ENCODE measurements at places on chromosomes 13 and 19.
A peak's percentile ranks its signal among the peaks of the same experiment; 100 is the strongest.

GRCh38 chr13:29948244-29948643 is 97.8 kb upstream of the UBL3 start:
- no peak for DNase-seq

GRCh38 chr13:65660731-65661130 is 1569.4 kb downstream of the PCDH9 start:
- DNase-seq = no peak

DNA sequence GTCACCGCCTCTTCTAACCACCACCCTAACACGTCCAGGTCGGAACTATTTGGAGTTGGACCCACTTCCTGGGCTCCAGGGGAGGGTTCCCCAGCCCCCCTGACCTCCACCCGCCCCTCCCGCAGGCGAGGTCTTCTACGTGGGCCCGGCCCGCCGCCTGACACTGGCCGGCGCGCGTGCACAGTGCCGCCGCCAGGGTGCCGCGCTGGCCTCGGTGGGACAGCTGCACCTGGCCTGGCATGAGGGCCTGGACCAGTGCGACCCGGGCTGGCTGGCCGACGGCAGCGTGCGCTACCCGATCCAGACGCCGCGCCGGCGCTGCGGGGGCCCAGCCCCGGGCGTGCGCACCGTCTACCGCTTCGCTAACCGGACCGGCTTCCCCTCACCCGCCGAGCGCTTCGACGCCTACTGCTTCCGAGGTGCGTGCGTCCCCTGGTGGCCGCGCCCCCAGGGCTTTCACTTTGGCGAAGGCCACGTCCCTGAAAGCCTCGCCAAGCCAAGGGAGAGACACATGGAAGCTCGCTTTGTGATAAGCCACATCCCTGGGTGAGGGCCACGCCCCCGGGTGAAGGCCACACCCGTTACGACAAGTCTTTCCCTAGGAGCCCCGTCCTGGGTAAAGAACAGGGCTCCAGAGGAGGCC is 13.2 kb downstream of the NCAN start:
- DNase-seq = peak; percentile 13

GRCh38 chr13:20274466-20274865 is 42.3 kb upstream of the GJB6 start:
- DNase-seq = no peak

DNA sequence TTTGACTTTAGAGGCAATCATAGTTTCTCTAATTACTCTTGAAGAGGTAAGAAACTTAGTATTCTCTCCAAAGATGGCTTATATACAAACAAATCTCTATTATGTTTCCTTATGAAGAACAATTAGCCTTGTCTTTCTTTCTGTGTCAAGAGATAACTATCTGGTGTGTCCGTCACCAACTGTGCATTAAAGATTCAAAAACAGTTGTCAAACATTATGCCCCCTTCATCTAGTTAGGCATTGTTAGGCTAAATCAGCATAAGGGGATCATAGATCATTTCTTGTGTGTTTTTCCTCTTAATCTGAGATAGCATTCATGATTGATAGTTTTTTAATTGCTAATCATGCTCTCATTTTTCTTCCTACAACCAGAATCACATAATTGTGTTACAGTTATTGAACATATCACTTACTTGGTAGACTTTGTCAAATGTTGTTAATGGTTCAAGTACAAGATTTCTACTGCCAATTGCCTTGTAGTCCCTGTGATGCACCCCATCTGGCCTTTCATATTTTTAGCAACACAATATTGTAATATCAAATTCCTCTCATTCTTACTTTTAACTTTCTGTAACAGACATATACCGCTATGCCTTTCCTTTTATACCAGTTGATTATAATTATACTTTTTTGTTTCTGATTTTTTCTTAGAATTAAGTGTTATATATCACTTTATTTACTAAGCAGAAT is 612.7 kb downstream of the SLITRK6 start:
- DNase-seq = no peak

DNA sequence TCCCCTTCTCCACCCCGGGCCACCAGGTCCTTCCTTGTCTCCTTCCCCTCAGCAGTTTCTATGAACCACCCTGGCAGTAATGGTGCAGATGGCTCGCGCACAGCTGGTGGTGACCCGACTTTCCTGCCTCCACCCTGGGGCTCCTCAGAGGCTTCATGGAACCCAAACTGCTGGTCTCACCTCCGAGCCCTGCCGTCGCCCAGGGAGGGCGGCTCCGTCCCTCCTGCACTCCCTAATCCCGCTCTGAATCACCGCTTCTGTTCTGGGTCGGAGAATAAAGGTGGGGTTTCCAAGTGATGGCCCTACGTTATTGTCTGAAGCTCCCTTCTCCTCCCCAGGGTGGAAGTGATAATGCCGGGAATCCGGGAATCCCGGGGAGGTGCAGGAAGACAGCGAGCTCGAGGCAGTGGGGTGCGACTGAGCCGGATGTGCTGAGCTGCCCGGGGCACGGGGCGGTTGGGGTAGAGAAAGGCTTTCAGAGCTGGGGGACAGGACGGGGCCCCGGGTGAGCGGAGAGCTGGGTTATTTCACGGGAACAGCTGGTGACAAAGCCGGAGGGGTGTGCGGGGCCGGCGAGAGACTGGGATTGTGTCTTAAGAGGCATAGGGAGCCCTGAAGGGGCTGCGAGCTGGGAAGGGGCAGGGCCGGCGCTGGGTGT is 711 bp downstream of the FUT2 start:
- no peak for DNase-seq

- no peak for DNase-seq
Observed at GRCh38 chr19:29525901-29526729, at the start of gene VSTM2B. Gene VSTM2B (plus strand): TSS chr19:29525994. CDS start chr19:29526584, 590 bp downstream.

- no peak for DNase-seq
Observed at GRCh38 chr13:49292742-49293486, 45.2 kb downstream of the CDADC1 start.

DNA sequence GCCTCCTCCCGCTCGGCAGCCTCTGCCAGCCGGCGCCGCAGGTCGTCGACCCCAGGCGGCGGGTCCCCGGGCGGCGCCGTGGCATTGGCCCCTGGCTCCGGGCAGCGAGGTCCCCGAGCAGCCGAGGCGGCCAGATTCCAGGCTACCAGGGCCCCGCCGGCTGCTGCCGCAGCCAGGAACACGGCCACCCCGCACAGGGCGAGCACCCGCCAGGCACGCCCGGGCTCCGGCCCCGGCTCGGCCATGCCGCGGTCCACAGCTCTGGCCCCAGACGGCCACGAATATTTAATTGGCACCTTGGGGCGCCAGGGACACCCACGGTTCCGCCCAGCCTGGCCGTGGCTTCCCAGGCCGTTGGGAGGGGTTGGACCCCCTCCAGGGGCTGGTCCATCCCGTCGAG is at the start of gene CCDC194:
Gene CCDC194, minus strand, starts transcription at position 283 of the 400 bp plus-strand sequence. Its CDS starts 38 bp downstream, at position 245.
- DNase-seq = no peak

DNA sequence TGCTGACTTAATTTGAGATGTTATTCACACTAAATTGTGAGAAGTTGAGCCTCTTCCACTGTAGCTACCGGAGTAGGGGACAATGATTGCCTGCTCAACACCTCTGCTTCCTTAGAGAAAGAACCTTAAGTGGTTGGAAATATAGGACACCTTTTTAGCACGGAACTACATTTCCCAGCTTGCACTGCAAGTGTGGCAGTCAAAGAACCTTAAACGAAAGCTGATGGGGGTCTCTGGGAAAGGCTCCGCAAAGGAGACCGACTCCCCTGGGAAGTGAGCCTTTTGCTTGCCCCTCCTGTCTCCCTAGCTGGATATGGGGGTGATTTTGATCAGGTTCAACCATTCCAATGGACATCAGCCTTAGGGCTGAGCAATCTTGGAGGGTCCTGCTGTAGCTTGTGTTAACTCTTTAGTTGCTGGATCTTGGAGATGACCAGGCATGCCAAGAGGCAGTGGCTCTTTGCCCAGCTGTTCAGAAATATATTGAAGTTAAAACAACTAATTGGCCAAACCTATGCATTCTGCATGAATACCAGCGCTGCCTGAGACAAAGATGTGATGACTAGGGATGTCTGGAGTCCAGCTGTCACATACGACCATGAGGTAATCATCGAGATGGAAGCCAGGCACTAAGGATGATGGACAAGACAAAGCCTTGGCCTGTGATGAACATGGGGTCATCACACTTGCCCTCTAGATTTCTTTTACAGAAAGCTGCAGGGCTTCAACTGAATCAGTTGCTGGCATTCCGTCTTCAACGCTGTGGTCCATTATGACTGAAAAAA is 286.5 kb downstream of the FOXO1 start:
- DNase-seq = no peak

GRCh38 chr13:110268576-110269185 is 38.3 kb downstream of the COL4A1 start:
- no peak for DNase-seq

GRCh38 chr13:21079761-21080592 is 18.6 kb upstream of the LATS2 start:
- no peak for DNase-seq

- no peak for DNase-seq
Observed at GRCh38 chr19:2711172-2711874, 8.8 kb upstream of the GNG7 start.

DNA sequence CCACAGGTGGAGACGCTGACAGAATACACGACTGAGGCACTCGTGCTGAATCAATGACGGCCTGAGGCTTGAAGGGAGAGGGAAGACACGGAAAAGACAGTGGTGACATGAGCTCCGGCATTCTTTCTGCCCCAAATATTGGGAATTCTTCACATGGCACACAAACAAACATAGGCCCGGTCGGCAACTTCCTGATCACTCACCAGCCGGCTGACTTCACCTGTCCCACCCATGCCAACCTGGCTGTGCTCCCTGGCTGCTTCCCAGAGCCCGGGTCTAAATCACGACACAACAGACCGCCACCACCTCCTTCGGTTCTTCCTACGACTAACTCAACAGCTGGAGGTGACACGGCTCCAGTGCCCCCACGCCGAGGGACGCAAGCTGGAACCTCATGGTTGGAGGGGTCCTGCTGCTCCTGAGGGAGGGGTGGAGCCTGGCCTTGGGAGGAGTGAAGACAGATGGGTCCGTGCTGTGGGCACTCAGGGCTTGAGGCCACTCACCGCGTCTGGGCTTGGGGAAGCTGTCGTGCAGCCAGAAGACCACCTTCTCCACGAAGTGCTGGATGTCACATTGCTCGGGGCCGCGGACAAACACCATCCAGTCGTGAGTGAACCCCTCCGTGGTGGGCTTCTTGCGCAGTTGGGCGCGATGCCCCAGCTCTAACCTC is 9.6 kb downstream of the MLLT1 start:
- DNase-seq = no peak

GRCh38 chr19:648305-648704 is 8.6 kb downstream of the FGF22 start:
- DNase-seq = no peak

DNA sequence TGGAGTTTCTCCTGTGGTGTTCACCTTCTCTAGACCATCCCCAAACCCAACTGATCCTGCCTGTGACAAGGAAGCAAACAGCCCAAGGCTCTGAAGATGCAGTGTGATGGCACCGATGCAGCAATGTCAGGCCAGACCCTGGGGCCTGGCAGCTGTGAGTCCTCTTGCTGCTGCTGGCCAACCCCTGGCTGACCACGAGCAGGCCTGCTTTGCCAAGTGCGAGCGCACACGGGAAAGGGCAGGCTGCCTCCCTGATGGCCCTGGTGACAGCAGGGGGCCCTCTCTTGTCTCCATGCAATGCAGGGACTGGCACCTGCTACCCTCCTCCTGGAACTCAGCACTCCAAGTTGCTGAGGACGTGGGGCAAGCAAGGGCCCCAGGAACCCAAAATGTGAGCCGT is 5.4 kb upstream of the VSTM2B start:
- no peak for DNase-seq

DNA sequence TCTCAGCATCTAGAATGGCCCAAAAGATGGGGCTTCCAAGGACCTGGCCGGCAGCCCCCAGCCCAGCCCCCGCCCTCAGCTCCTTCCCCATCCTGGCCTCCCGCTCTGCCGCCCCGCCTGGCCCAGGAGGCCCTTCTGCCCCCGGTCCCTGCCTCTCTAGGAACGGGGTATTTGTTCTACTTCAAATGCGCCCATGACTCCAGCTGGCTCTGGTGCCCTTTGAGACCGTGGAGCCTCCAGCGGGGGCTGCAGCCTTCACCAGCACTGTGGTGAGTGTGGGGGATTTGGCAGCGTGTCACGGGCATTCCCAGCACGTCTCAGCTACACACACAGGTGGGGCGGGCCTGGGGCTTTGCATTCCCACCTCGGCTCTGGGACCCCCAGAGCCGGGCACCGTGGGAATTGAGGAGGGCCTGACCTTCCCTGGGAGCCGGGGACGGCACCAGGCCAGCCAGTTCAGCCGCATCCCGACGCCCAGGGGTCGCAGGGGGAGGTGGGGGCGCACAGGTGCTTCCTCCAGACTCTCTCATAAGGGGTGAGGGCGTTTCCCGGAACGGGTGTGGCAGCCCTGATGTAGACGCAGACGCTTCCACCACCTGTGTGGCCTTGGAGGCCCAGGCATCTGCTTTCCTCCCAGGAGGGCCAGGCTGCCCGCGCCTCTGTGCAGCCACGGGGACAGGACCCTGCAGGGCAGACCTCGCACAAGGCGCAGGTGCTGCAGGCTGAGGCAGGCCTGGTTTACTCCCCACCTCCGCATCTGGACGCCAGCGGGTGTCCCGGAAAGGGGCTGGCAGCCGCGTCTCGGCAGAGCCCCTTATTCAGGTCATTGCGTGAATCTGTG is 947 bp downstream of the ATP4B start:
- DNase-seq = no peak

DNA sequence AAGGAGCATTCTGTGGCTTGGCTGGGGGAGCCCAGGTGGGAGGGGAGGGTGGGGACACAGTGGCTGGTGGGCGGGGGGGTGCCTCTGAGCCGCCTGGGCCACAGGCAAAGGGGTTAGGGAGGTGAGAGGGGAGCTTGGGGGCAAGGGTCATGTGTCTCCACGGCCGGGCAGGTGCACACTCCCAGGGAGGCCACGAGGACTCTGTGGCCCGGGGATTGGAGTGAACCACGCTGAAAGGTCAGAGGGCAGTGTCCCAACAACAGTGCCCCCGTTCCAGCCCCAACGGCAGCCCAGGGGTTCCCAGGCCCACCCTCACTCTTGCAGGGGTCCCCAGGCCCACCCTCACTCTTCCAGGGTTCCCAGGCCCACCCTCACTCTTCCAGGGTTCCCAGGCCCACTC is 9.6 kb downstream of the C2CD4C start:
- DNase-seq = no peak

DNA sequence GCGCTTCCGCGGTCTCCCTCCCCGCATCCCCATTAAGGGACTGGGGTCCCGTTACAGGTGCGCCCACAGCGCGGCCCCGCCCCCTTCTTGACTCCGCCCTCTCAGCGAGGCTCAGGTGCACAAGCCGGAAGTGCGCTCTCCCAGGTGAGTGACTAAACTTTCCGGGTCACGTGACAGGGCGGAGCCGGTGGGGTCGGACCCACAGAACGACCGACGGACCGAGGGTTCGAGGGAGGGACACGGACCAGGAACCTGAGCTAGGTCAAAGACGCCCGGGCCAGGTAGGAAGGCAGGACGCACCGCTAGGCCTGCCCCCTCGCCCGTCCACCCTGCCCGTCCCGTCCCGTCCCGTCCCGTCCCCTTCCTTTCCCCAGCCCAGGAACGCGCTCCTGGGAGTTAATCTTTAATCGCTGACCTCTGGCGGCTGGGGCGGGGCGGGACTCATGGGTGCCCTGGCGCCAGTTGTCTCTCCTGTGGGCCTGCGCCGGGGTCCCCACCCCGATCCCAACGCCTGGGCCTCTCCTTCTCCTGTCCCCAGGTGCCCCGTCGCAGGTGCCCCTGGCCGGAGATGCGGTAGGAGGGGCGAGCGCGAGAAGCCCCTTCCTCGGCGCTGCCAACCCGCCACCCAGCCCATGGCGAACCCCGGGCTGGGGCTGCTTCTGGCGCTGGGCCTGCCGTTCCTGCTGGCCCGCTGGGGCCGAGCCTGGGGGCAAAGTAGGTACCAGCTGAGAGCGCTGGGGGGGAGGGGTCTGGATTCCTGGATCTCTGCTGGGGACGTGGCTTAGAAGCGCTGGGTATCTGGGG is at the start of gene CRB3:
Gene CRB3, plus strand, starts transcription at position 202 of the 804 bp plus-strand sequence. Its CDS starts 431 bp downstream, at position 633.
- DNase-seq = no peak

GRCh38 chr19:45130888-45131615 is 29.7 kb downstream of the NKPD1 start:
- DNase-seq = no peak
